ENCODE measurements at places on chromosomes 1 and 21. TPM values are rescaled to one million over a fixed set of nuclear protein-coding genes. Genes with fewer than 3 reads are reported as not detected.
A peak's percentile ranks its signal among the peaks of the same experiment; 100 is the strongest.

The PFKL gene
- polyA plus RNA-seq = 59.1 TPM

GRCh38 chr1:4033129-4033676 lies 133.1 kb upstream of the C1orf174 start:
- no peak for DNase-seq

GRCh38 chr1:231000639-231001038 lies 21.7 kb downstream of the ARV1 start:
- no peak for DNase-seq

DNA sequence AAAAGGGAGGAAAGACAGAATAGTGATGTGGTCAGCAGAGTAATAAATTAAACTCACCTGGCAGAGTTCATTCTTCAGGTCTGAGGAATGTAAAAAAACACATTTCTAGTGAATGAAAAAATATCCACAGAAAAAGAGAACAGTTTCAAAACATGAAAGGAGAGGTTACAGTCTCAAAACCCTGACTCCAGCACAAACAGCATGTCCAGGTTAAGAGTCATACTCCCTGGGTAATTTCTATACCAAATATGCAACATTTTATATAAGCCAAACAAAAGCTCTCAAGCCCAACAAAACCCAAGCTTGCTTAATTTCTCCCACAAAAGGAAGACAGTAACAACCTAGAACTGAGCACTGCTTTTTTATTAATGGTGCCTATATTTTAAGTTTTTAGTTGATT lies 173.0 kb downstream of the NTMT2 start:
- no peak for DNase-seq

The GJB4 gene
- polyA plus RNA-seq = not detected

The SLC6A17 gene
- 0.02 TPM for polyA plus RNA-seq

DNA sequence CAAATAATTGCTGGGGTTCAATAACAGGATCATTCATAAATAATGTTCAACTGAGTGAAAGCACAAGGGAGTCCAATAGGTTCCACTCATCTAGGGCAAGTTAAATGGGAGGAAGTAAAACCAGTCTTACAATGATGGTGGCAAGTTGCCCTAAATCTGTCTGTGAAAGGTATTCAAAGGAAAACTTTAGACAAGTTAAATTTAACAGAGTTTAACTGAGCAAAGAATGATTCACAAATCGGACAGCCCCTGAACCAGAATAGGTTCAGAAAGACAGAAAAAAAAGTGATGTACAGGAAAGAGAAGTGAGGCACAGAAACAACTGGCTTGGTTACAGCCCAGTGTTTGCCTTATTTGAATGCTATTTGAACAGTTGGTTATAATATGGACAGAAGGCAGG lies 183.5 kb upstream of the ADGRL4 start:
- no peak for DNase-seq

DNA sequence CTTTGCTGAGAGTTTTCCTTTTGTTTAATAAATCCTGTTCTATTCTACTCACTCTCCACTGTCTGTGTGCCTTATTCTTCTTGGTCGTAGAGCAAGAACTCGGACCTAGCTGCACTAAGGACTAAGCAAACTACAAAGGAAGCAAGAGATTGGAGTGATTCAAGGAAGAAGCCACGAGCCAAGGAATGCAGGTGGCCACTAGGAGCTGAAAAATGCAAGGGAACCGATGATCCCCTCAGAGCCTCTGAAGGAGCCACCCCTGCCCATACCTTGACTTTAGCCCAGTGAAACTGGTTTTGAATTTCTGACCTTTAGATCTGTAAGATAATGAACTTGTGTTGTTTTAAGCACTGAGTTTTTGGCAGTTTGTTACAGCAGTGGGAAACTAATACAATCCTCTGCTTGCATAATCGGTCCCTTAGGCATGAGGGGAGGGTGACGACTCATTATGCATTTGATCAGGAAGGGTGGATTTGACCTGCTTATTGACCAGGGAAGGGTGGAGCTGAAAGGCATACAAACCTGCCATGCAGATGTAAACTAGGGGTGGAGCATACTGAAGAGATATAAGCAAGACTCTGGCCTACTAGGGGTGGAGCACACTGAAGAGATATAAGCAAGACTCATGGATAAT lies 6.2 kb upstream of the CA6 start:
- DNase-seq = no peak

GRCh38 chr1:5908461-5909375 lies 83.5 kb downstream of the NPHP4 start:
- no peak for DNase-seq

The BSND gene
- polyA plus RNA-seq = not detected

DNA sequence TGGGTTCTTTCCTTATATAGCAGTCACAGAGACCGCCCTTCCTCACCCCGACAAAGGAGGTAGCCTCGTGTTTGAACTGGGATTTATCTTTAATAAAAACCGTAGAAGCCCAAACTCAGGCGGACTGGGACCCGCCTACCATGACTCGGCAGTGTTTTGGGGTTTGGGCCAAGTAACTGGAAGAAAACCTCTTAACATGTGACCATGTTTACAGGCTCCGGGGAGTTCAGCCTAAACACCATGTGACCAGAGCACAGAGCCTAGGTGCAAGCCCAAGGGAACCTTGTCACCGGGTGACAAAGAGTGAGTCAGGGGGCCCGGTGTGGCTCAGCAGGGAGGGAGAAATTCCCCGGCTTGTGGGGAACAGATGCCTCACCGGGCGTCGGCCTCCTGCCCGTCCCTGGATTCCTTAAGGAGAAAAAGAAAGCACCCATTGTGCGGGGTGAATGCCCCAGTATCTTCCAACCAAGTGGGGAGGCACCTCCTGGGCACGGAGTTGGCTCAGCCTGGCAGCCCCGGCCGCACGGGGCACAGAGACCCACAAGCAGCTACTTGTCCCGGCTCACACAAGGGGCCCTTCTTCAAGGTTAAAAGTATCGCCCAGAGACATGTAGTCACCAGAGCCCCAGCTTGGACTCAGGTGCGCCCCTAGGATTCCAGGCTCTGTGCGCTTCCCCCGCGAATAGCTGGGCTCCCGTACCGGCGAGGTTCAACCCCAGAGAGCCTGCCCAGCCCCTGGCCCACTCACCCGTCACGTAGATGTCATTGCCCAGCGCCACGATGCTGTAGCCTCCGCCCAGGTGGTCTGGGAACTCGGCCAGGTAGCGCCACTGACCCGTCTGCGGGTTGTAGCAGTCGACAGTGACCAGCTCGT lies 1.4 kb downstream of the KLHL21 start:
- DNase-seq = peak; percentile 82

The C1QA gene
- polyA plus RNA-seq = not detected

GRCh38 chr1:57506941-57507340 lies 83.1 kb upstream of the DAB1 start:
- DNase-seq = no peak

DNA sequence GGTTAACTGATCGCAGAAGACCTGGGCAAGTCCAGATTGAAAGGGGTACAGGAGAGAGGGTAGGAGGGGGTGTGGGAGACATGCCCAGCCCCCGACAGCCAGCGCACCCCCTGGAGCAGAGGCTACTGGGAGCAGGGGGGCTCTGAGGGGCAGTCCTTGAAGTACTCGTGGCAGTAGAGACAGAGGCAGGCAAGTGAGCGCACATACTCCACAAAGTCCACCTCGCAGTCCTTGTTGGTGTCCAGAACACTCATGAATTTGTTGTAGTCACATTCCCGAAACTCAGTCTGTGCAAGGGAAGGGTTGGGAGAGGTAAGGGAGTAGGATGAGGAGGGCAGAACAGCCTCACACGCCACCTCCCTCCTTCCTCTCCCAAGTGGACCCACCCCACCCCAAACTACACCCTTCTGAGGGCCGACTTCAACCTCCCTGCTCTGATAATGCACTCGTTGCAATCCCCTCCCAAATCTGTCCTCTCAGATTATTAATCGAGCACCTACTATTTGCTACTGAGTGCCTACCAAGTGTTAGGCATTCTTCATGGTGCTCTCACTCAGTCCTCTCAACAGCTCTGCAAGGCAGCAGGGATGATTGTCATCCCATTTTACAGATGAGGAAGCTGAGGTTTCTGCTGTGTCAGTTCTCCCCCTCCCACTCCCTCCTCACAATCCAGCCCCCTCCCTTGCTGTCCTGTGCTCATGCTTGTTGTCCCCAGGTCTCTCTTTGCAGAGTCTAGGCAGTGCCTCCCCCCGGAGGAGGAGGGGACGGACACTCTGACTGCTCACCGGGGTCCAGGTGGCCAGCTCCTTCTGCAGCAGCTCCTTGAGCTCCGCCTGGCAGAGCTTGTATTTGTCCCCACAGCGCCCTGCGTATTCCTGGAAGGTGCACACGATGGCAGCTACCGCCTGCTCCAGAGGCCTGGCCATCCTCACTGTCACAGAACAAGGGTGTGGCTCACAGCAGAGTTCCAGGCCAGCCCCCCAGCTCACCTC lies 1.2 kb downstream of the S100A3 start:
- no peak for DNase-seq

GRCh38 chr1:52554756-52555155 lies 1.9 kb upstream of the TUT4 start:
- no peak for DNase-seq

DNA sequence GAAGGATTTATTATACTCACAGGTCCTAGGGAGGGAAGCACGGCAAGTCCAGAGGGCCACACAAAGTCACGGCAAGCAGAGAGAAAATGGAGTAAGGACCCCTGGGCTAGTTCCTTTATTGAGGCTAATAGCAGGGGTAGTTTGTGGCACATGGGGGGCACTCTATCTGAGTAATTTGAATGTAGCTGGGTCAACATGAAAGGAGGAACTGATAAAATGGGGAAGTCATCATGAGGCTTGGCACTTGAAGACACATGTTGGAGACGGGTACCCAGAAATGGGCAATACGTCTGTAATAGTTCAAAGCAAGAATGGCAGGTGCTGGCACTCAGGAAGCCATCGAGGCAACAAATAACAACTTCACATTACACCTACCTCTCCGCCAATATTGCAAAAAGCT lies 1136.4 kb downstream of the MRPL39 start:
- DNase-seq = no peak

The CLDN8 gene
- polyA plus RNA-seq = not detected

GRCh38 chr1:154220970-154221277 lies 169 bp downstream of the UBAP2L start:
- DNase-seq = no peak

GRCh38 chr1:94644352-94644751 lies 102.8 kb upstream of the F3 start:
- no peak for DNase-seq

DNA sequence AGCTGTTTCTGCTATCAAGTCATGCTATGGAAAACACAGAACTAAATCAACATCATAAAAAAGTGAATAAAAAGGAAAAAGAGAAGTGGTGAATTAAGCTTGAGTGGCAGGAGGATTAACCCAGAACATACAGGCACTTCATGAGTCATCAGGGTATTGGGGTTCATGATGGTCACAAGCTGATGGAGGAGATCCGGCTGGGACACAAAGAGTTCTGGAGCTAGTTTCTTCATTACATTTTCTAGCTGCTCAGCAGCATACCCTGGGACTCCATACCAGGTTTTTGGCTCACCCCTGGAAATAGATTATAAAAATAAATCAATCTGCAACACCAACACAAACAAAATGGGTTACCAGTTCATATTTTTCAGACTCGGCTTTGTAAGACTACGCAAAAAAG lies 42.5 kb upstream of the SYT2 start:
- peak; percentile 13 for DNase-seq

GRCh38 chr1:156747742-156748669 lies 3.5 kb downstream of the HDGF start:
- DNase-seq = no peak

- DNase-seq = no peak
These were observed 3.5 kb downstream of the RGS4 start for GRCh38 chr1:163072658-163073057.

DNA sequence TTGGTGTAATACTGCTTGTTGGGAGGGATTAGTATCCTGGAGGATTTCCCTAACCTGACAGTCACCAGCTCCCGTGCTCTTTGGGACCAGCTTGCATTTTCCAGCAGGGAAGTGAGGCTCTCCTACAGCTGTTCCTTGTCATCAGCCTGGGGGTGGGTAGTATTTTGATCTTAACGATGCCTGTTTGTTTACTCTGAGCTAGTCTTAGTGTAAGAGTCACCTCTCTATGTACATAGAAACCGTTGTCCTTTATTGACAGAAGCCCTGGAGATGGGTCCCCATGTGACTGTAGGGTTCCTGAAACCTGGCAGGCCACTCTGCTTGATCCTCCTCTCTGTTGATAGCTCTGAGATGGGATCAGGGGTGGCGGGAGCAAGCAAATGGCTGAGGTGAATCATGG lies 58.0 kb downstream of the ACP6 start:
- no peak for DNase-seq

The PLA2G2A gene
- polyA plus RNA-seq = not detected

DNA sequence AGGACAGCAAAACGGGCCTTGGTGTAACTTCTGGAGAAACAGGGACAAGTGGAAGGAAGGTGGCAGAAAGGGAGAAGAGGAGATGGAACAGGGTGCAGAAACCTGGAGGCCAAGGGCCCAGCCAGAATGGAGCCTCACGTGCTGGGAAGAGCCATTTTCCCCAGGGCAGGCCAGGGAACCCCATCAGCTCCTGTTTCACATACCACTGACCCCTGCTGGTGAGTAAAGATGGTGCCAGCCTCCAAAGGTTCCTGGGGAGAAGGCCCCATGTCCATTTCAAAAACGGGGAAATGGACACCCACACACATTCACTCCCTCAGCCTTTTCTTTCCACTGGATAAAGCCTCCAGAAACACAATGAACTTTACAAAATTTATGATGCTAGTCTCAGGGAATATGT lies 57.6 kb upstream of the JUN start:
- DNase-seq = no peak

GRCh38 chr1:70222716-70223235 lies 1.6 kb downstream of the SRSF11 start:
- DNase-seq = no peak

The GNG12 gene
- 140 TPM for polyA plus RNA-seq

The IQGAP3 gene
- polyA plus RNA-seq = 6.3 TPM

The S100A14 gene
- polyA plus RNA-seq = 0.09 TPM

The UBL4B gene
- not detected for polyA plus RNA-seq

DNA sequence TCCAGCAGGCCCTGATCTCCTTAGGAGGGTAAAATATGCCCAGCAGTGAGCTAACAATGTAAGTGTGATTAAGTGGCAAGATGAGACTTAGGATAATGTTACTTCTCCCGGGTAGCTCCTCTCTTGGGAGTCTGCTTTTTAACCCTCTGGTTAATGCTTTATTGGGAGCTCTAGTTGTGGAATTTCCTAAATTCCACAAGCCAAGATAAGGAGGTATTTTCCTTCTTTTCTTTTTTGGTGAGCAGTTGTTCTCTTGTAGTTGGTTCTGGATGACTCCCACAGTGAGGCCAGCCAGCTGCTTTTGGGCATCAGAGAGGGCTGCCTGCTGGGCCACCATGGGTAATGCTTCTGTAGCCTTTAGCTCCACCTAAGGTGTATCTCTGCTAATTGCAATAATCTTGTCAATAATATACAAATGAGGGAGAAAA lies 19.3 kb downstream of the C1orf52 start:
- DNase-seq = no peak

The GBP6 gene
- polyA plus RNA-seq = not detected

GRCh38 chr21:38268864-38269575 lies 12.2 kb downstream of the KCNJ15 start:
- no peak for DNase-seq

The RHCE gene
- polyA plus RNA-seq = 0.25 TPM

DNA sequence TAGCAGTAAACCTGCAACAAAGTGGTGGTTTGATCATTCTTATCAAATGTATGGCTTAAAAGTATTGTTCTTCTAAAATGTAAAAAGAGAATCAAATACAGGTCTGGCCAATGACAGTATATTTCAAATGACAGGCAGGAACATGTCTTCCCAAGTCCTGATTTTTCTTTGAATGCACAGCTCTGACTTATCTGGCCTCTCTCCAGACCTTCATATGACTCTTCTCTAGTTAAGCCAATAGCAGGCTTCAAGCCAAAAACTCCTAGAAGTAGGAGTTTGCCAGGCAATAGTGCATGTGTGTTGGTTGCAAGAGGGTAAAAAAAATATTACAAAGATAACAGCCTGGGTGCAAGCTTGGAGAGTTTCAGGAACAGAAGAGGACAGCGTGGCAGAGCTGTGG lies 345.5 kb downstream of the SMYD3 start:
- peak; percentile 38 for DNase-seq

The MROH7 gene
- polyA plus RNA-seq = 0.05 TPM

All from AG04450 (cell line).